ENCODE measurements at places on chromosomes 12 and 14. TPM values are rescaled to one million over a fixed set of nuclear protein-coding genes. Genes with fewer than 3 reads are reported as not detected.

- DNase-seq = no peak
Measured at GRCh38 chr14:104751539-104752422, 1.2 kb upstream of the SIVA1 start.

Gene CYP27B1
- 0.64 TPM for total RNA-seq

GRCh38 chr12:108616941-108617858 is 16.5 kb downstream of the SELPLG start:
- peak; percentile 95 for DNase-seq

GRCh38 chr12:45077251-45077650 is 26.4 kb upstream of the DBX2 start:
- DNase-seq = no peak

Gene SERPINA3
- not detected for total RNA-seq

Gene NUAK1
- not detected for total RNA-seq

DNA sequence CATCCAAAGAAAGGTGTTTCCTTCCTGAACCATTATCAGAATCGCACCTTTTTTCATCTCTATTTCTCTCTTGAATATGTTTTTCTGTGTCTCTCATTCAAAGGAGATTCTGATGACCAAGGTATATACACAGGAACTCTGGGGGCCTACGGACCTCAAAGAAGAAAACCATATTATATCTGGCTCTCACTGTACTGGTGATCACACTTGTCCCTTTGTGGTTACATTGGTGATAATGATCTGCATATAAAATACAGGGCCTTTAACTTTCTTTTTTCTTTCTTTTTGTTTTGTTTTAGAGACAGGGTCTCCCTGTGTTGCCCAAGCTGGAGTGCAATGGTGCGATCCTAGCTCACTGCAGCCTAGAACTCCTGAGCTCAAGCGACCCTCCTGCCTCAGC is 185.2 kb upstream of the AMIGO2 start:
- DNase-seq = no peak

DNA sequence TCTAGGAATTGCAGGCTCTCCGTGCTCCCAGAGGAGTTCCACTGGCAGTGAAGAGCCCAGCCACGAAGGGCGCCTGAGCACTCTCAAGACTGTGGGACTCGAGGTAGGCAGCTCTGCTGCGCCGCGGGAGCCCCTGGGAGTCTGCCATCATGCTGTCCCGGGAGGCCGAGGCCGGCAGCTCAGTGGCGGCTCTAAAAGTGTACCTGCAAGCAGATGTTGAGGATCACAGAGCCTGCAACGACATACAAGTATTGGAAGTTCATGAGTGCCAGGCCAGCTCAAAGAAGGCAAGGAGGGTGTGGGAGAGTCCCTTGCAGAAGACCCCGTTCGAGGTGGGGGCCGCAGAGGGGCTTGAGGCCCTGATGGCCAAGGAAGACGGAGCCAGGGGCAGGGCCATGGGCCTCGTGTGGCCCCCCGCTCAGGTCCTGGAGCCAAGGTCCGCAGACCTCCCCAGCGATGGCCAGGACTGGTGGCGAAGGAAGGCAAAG is 62.7 kb downstream of the MUCL1 start:
- no peak for DNase-seq

Gene SYT1
- not detected for total RNA-seq

Gene TEAD4
- not detected for total RNA-seq

Measured in CD4-positive, alpha-beta memory T cell (primary cell).